ENCODE measurements at places on chromosomes 6 and 20.

DNA sequence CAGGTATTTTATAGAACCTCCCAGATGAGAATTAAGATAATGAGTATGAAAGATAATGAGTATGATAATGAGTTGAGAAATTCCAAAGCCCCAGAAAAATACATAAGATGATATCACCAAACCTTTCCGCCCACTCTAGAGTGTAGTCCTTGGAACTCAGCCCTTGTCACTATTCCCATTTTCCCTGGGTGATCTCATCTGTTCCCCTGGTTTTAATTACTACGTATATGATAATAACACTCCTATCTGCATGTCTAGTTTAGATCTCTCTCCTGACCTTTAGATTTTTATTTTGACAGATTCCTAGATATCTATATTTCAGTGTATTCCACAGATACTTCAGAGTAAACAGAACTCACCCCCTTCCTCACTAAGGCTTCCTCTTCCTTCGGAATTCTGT, 51.0 kb upstream of the ASIP start:
- DNase-seq: no peak

GRCh38 chr20:13183005-13183404, 38.1 kb upstream of the ISM1 start:
- no peak for DNase-seq

DNA sequence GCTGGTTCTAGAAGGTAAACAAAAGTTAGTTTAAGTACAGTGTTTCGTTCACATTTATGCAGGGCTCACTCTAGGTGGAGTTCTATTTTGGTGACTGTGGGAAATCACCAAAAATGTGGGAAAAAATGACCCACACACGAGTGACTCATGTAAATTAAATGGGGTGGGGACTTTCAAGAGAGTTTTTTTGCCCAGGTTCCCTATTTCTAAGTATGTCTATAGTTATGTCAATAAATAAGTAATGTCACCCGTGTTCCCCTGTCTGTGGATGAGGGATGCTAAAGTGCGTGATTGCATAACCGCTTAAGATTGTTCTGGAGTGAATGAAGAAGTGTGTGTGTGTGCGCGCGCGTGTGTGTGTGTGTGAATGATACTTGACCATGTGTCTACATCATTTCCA, 69.1 kb downstream of the MYB start:
- DNase-seq: peak; percentile 3

- DNase-seq: no peak
These were observed 7.3 kb upstream of the COL12A1 start for GRCh38 chr6:75213112-75213511.

GRCh38 chr6:116779573-116780164, 14.2 kb upstream of the FAM162B start:
- no peak for DNase-seq

GRCh38 chr20:29744071-29744470, 1513.4 kb upstream of the DEFB115 start:
- no peak for DNase-seq

DNA sequence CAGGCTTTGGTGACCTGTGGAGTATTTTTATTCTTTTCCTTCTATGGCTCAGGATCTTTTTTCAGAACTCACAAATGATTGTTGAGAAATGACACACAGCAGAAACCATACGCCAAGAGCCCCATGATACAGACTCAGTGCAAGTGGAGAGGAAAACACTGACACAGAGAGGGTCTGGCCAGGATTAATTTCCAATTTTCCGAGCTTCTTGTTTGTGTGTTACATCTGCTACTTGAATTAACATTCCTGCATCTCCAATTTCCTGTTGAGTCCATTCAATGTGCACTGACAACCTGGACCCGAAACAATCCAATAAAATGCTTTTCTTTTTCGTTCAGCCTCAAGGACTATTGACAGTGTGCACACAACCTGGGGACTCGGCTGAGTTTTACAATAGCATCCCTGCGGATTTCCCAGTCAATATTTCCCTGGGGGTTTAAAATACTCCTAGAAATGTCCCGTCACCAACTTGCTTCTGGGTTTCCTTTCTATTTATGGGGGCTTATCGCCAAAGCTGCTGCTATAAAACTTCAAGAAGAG, 4.9 kb upstream of the MLN start:
- DNase-seq: no peak

- no peak for DNase-seq
These were observed 12.5 kb downstream of the ID1 start for GRCh38 chr20:31617432-31618104.

DNA sequence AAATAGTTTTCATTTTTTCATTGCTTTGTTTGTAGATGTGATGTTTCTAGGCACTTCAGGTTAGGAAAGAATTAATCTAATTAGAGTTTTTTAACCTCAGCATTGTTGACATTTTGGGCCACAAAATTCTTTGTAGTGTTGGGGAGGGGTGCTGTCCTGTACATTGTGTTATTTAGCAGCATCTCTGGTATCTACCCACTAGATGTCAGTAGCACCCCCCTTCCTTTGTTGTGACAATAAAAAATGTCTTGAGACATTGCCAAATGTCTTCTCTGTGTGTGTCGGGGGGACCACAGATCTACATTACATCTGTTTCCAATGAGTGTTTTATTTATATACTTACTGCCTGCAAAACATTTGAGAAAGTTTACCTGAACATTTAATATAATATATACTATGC, 45.6 kb downstream of the EYA4 start:
- DNase-seq: peak; percentile 8

Data from HS-27A (cell line).